GDM1 (cell line): ENCODE measurements at places on chromosomes 4 and X.

DNA sequence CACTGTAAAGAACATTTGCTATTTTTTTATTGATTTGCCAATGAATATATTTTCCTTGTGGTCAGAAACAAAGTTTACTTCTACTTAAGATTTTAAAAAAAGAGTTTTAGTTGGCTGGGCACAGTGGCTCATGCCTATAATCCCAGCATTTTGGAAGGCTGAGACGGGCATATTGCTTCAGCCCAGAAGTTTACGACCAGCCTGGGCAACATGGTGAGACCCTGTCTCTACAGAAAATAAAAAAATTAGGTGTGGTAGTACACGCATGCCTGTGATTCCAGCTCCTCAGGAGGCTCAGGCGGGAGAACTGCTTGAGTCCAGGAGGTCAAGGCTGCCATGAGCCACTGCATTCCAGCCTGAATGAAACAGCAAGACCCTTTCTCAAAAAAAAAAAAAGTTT is 36.8 kb downstream of the LRP2BP start:
- no peak for DNase-seq

DNA sequence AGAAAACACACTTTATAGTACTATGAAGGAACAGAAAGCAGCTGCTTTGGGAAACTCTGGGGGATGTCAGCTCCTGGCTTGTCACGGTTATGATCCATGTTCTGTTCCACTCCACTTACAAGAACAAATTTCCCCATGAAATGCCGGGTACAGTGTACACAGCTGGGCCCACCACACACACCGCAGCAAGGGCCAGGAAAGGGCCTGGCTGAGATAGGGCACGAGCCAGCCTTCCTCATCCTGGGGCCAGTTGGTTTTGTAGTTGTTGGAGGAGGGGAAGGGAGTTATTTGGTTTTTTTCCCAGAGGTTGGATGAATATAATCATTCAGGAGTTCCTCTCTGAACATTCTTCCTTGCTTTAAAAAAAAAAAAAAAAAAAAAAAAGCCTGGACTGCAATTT is 56.8 kb downstream of the SEPSECS start:
- DNase-seq = no peak

- no peak for DNase-seq
These were observed 38.3 kb upstream of the SLC25A4 start for GRCh38 chr4:185104733-185105132.

- DNase-seq = no peak
These were observed 229.1 kb downstream of the ARHGAP10 start for GRCh38 chr4:147960971-147961370.

- no peak for DNase-seq
These were observed 19.3 kb downstream of the NEK1 start for GRCh38 chr4:169593050-169593560.

DNA sequence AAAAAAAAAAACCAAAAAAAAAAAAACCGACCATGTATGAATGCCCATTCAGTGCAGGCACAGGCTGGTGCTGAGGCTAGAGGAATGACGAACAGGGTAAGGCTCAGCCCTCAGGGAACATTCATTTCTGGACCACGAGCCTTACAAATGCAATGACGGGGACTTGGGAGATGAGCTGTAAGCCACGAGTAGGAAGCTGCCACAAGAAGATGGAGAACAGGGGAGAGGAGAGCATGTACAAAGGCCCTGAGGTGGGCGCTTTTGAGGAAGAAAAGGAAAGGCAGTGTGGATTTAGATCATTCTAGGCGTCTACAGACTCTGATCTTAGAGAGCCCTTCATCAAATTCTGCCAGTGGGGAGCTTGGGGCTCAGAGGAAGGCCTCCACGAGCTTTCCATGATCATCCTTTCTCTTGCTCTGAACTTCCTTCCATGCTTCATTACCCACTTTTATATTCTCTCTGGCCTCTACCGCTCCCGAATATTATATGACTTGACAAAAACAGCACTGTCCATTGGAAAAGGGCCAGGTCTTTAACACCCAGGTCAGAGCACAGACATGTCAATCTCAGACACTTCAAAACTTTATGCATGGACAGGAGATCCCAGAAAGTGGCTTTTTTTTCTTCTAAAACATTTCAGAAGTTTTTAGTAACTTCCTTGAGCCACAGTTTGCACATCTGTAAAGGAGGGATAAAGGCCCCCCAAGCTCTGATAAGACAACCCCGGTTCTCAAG is 3.3 kb upstream of the ZNF518B start:
- no peak for DNase-seq

GRCh38 chr4:52982255-52982945 is 120.3 kb downstream of the RASL11B start:
- DNase-seq = peak; percentile 4

- DNase-seq = no peak
These were observed 44.4 kb downstream of the PSAPL1 start for GRCh38 chr4:7390336-7390735.

DNA sequence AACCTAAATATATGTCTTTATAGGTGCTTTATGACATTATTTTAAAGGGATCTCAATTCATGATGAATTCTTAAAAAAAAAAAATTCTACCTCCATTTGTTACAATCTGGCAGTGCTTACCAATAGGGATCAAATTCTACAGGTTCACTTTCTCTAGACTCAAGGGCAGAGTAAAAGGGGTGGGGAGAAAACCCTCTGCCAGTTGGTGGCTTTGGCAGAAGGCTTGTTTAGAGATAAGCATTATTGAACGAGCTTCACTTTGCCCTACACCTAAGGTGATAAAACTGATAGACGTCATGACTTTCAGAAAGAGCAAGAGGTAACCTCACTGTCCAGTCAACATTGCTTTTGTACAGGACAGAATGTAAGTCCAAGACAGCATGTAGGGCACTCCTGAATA is 53.6 kb downstream of the OSTC start:
- DNase-seq = no peak

- DNase-seq = no peak
These were observed 30.4 kb upstream of the NMU start for GRCh38 chr4:55666535-55666934.

DNA sequence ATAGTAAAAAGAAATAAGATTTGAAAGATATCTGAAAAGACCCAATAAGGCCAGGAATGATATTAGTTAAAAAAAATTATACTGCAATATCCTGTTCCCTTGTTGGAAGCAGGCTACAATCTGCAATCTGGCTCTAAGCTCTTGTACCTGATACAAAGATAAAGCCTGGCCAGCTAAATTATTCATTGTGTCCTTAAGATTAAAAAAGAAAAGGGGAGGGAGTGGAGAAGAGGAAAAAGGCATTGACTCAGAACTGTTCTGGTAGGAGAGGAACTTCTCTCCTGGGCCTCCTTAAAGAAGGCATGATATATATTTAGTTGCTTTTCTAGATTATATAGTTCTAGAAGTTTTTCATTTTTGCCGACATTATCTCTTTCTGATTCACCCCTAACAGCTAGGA is 46.7 kb downstream of the IRF2 start:
- DNase-seq = no peak

DNA sequence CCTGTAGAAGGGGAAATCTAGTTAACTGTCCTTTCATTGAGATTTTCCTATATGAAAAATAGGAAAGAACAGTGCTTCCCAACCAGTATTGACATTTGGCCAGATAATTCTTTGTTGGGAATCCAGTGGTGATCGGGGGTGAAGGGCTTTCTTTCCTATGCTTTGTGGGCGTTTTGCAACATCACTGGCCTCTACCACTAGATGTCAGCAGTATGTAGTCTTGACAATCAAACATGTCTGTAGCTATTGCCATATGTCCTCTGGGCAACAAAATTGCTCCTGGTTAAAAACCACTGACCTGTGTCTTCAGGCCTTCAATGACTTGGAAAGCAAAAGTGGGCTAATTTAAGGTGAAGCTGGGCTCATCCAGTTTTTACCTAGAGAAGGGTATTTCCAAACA is 658.5 kb downstream of the DACH2 start:
- no peak for DNase-seq

GRCh38 chrX:140480765-140481164 is 24.1 kb downstream of the SOX3 start:
- DNase-seq = no peak

DNA sequence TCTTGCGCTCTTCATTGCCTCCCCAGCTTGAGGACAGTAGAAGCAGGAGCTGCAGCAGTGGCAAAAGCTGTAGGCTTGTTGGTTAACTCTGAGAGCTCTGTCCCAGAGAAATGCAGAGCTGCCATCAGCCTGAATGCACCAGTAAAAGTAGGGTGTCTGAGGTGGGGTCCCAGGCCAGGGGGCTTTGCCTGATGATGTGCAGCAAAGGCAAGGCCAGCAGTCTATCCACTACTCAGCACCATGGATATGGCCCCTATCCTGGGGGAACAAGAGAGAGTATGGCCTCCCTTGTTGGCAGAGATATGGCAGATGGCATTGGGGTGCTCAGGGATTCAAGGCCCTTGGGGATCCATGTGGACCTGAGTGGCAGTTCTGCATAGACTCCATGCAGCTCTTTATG is 180.2 kb downstream of the HMGN5 start:
- no peak for DNase-seq

- no peak for DNase-seq
These were observed 124.6 kb upstream of the NAP1L5 start for GRCh38 chr4:88822034-88822789.

GRCh38 chrX:74421036-74421739 is at the start of gene SLC16A2:
Gene SLC16A2 (plus strand): TSS chrX:74421493. CDS start chrX:74421638, 145 bp downstream.
- DNase-seq = no peak

DNA sequence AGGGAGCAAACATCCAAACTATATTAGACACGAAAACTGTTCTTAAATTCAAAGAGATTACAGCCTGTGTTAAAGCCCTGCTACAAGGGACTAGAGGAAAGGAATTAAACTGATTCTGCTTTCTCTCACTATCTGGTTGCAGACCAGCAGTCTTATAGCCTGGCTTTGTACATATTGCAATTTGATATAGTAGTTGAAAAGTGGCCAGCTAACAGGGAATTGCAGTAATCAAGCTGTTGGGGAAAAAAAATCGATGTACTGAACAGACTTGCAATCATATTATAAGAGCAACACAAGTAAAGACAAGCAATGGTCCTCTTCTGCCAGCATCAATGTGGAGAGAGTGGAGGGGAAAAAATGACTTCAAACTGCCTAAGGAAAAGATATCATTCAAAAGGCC is 364.4 kb upstream of the EPHA5 start:
- DNase-seq = no peak

DNA sequence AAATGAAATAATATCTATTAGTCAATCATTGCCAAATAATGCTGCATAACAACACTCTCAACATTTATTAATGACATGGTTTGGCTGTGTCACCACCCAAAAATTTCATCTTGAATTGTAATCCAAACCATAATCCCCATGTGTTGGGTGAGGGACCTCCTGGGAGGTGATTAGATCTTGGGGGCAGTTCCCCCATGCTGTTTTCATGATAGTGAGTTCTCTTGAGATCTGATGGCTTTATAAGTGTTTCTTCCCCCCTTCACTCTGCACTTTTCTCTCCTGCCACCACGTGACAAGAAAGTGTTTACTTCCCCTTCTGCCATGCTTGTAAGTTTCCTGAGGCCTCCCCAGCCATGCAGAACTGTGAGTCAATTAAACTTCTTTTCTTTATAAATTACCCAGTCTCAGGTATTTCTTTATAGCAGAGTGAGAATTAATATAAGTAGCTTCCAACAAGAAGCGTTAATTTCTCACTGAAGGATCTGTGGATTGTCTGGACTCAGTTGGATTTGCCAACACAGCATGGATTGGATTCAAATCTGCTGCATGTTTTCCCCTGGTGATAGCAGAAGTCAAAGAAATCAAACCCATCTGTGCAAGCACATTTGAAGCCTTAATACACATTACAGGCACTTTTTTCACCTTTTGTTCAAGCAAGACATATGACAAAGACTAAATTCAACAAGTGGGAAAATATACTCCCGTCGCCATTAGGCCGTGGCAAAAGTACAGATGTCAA is 216.6 kb downstream of the PDGFC start:
- no peak for DNase-seq

- no peak for DNase-seq
These were observed 822.4 kb downstream of the FAT4 start for GRCh38 chr4:126136922-126137781.

GRCh38 chr4:161555689-161556660 is 607.8 kb downstream of the FSTL5 start:
- no peak for DNase-seq

- no peak for DNase-seq
These were observed 103.6 kb downstream of the HPGD start for GRCh38 chr4:174418640-174419212.

DNA sequence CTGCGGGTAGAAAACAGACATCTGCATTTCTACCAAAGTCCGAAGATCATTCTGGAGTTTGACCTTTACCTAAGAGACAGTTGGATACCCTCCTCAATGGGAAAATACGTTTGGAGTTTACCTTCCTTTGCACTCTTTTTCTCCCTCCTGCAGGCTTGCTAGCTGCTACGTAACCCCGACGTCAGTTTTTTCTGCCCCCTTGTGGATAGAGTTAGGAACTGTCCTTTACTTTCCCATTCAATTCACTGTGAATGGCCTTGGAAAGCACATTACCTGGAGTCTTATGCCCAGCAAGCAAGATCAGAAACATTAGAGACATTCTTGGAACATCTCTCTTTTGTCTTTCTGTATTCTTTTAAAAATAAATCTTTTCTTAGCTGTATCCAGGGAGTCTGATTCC is 250.7 kb downstream of the NAP1L3 start:
- peak; percentile 8 for DNase-seq

DNA sequence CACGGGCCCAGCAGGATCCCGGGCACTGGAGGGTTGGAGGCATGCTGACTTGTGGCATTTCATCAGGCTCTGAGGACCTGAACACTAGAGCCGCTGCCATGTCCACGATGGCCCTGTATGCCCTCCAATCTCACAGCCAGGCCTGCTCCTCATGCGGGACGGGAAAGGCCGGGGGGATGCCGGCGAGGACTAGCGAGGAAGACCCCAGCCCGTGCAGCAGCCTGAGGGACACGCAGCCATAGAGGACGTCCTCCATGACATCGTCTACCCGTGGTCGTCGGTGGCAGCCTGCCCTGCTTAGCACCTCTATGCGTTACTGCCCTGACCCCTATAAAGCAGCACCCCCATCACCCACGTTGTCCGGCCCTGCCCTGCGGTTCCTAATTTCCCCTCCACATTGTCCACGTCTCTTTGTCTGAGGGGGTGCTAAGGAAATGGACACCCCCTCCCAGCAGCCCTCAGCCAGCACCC is 32.6 kb downstream of the HMX1 start:
- DNase-seq = no peak

DNA sequence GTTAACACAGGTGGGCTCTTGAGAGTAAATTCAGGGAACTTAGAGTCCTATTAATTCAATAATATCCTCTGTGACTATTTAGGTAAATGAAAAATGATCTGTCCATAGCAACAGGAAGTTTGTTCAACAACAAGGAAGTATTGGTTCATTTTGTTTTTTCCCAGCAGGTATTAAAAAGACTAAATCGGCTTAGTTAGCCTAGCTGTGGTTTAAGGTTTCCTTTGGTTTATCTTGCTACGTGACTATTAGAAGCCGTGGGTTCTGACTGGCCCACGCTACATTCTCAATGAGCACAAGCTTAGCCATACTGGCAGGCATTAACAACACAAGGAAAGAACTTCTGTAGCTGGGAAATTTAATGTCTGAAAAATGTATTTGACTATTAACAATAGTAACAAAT is 168.8 kb upstream of the HS3ST1 start:
- DNase-seq = no peak

GRCh38 chr4:21992330-21992729 is 43.8 kb upstream of the KCNIP4 start:
- DNase-seq = no peak

GRCh38 chrX:155056877-155057792 is 13.8 kb downstream of the CMC4 start:
- peak; percentile 41 for DNase-seq

- DNase-seq = no peak
These were observed 477 bp downstream of the KLHL13 start for GRCh38 chrX:118115953-118116712.
